AG20443 (cell line): ENCODE measurements at places on chromosomes 12 and 14.

- peak; percentile 27 for DNase-seq
Measured at GRCh38 chr14:29222671-29223268, 456.2 kb downstream of the FOXG1 start.

- no peak for DNase-seq
Measured at GRCh38 chr12:50746431-50746830, 17.5 kb upstream of the ATF1 start.

DNA sequence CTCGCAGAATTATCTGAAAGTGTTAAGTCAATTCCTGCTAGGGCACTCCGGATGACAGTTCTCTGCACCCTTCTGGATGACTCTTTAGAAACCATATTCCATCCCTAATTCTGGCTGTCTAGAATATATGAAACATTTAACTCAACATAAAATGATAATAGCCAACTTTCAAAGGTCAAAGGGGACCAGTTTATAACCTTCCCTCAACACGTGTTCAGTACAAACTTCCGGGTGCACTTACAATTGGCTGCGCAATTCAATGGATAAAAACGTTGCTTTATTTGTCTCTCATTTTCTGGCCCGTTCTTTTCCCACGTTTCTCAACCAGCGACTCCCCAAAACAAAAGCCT is 1.3 kb downstream of the SBNO1 start:
- peak; percentile 14 for DNase-seq

GRCh38 chr14:51564460-51564859 is 87.2 kb upstream of the FRMD6 start:
- no peak for DNase-seq

DNA sequence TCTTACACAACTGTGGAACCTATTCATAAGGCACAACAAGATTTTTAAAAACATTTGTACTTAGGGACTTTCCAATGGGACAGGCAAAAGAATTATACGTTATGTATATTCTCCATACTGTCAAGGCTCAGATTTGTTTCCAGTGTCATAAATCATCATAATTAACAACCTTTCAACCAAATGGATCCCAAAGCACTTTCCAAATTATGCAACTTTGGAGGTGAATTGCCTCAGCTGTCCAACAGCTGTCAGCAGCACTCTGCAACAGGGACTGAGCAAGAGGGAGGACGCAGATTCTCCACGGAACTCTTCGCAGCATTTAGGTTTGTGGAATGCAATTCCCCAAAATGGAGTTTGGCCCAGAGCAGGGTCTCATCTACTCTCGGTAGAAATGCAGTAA is 186.6 kb downstream of the PAX9 start:
- DNase-seq: no peak

DNA sequence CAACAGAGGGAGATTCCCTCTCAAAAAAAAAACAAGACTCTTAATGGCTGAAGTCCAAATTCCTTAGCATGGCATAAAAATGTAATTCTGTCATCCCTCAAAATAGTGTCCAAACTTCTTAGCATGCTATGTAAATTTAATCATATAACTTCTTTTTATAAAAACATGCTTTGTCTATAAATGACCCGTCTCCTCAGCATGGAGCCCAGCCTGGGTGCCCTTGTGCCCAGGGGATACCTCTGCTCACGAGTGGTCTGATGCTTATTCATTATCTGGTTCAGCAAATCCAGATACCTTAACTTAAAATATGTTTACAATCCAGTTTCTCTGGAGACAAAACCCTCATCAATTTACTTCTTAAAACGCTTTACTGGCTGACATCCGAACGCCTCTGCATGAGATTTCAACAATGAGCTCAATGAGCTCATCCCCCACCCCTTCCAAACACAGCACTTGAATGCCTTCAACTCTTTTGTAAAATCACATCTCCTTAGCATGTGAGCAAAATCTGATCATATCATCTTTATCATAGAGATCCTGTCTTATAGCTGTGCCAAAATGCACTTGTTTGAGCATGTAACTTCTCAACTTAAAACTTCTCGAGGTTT is 15.7 kb downstream of the RTL1 start:
- DNase-seq: no peak

DNA sequence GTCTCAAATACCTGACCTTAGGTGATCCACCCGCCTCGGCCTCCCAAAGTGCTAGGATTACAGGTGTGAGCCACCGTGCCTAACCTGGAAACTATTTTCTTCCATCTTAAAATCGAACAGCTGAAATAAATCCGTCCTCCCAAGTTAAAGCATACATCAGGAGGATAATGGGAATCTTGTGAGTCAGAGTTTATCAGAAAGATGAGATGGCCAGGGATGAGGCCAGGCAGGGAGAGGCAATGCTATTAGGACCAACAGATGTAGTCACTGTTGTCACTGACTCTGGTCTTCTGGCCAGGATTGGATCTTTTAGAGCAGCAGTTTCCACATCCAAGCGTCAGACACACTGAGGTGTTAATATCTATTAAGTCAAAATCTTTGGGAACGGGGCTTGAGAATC is 61.7 kb upstream of the USP44 start:
- DNase-seq: no peak

DNA sequence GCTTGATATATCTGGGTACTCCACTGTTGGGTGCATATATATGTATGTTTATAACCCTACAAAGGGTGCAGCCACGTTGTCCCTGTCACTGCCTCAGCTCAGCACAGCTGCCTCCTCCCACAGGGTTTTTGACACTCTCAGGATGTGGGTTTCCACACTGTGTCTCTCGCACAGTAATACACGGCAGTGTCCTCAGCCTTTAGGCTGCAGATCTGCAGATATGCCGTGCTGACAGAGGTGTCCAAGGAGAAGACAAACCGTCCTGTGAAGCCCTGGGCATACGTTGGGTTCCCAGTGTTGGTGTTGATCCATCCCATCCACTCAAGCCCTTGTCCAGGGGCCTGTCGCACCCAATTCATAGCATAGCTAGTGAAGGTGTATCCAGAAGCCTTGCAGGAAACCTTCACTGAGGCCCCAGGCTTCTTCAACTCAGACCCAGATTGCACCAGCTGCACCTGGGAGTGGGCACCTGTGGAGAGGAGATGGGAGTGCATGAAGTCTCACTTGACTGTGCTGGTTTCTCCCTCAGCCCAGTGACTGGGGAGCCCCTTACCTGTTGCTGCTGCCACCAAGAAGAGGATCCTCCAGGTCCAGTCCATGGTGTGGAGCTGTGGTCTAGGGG is 498.7 kb downstream of the TMEM121 start:
- no peak for DNase-seq

DNA sequence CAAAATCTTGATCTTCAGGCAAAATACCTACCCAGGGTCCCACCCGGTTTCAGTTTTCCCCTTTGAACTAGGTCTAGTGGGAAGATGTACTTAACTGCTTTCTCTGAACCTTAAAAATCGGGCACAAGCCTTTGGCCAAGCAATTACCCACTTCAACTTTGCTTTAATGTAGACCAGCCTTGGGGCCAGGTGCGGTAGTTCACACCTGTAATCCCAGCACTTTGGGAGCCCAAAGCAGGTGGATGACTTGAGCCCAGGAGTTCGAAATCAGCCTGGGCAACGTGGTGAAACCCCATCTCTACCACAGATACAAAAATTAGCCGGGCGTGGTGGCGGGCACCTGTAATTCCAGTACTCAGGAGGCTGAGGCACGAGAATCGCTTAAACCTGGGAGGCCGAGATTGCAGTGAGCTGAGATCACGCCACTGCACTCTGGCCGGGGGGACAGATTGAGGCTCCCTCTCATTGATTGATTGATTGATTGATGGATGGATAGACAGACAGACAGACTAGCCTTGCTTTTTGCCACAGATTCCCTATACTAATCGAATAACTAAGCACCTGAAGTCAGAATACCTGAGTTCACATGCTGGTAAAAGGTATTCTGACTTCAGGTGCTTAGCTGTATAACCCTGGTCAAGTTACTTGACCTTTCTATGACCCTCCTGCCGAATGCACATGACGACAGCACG is 1.9 kb downstream of the CLIP1 start:
- DNase-seq: no peak

GRCh38 chr14:79693935-79694334 is 517.4 kb downstream of the DIO2 start:
- no peak for DNase-seq
